ENCODE measurements at places on chromosomes 4 and X.
A peak's percentile ranks its signal among the peaks of the same experiment; 100 is the strongest.

- no peak for DNase-seq
Measured at GRCh38 chr4:144714166-144714565, 68.2 kb downstream of the HHIP start.

- no peak for DNase-seq
Measured at GRCh38 chr4:29900336-29900735, 819.8 kb upstream of the PCDH7 start.

- no peak for DNase-seq
Measured at GRCh38 chrX:15170927-15171326, 99.0 kb downstream of the ASB9 start.

DNA sequence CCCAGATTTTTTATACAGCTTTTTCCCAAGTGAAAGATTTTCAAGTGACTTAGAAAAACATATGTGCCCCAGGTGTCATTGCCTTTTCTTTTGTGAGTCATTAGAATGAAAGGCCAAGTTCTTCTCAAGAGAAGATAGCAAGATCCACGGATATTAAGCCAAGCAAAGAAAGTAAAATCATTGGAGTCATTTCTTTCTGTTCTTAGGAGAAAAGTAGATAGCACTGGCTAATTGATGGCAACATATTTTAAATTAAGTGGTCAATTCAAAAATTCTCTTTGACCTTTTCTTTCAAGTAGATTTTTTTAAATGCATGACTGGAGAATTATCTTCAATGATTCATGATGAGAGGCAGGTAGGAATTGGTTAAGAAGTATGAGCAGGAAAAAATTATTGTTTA, 94.4 kb downstream of the HHIP start:
- DNase-seq: no peak

- no peak for DNase-seq
Measured at GRCh38 chr4:168811207-168811606, 198.8 kb downstream of the CBR4 start.

GRCh38 chr4:114078636-114079035, 99.2 kb upstream of the ARSJ start:
- DNase-seq: no peak

GRCh38 chrX:40152741-40153344, 55.1 kb upstream of the BCOR start:
- peak; percentile 64 for DNase-seq
